RWPE2 (cell line): ENCODE measurements at places on chromosomes 6 and 20.

GRCh38 chr6:137836788-137837187 lies 30.3 kb upstream of the TNFAIP3 start:
- no peak for DNase-seq

- no peak for DNase-seq
Measured at GRCh38 chr20:45821947-45822346, 5.2 kb downstream of the TNNC2 start.

- no peak for DNase-seq
Measured at GRCh38 chr20:41044409-41045062, 15.9 kb downstream of the TOP1 start.

- DNase-seq: no peak
Measured at GRCh38 chr6:151284012-151284411, 44.2 kb downstream of the AKAP12 start.

GRCh38 chr6:44386364-44386928 lies 1.1 kb upstream of the CDC5L start:
- DNase-seq: no peak

DNA sequence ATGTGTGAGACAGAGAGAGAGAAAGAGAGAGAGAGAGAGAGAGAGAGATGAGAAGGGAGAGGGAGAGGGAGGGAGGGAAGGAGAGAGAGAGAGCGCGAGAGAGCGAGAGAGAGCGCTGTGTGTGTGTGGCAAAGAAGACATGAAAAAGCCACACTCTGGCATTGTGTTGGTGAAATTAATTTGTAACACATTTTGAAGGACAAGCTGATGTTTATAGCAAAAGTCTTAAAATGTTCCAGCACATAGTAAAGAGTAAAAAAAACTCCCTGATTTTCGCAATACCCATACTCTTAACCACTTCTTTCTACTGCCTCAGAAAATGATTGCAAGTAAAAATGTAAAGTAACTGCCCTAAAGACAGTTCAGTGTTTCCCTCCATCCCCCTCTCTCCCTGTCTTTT lies 56.7 kb downstream of the SLC22A1 start:
- no peak for DNase-seq

- DNase-seq: peak; percentile 45
Measured at GRCh38 chr20:57791178-57791962, 81.6 kb upstream of the PMEPA1 start.

DNA sequence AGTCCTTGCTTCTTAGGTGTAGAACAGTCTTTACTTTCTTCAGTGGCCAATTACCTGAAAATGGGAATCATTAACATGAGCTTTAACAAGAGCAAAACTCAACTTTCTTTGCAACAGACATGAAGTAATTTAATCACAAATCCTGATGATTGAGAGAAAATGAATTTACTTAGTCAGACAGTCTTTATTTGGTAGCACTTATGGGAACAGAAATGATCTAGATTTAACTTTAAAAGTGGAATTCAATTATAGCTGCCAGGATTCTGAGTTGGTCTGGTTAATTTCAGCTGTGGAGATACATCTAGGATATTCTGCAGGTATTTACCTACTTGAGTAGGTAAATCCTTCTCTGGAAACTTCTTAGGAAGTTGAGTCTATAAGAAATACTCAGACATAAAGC lies 444.3 kb upstream of the PLCB4 start:
- no peak for DNase-seq

DNA sequence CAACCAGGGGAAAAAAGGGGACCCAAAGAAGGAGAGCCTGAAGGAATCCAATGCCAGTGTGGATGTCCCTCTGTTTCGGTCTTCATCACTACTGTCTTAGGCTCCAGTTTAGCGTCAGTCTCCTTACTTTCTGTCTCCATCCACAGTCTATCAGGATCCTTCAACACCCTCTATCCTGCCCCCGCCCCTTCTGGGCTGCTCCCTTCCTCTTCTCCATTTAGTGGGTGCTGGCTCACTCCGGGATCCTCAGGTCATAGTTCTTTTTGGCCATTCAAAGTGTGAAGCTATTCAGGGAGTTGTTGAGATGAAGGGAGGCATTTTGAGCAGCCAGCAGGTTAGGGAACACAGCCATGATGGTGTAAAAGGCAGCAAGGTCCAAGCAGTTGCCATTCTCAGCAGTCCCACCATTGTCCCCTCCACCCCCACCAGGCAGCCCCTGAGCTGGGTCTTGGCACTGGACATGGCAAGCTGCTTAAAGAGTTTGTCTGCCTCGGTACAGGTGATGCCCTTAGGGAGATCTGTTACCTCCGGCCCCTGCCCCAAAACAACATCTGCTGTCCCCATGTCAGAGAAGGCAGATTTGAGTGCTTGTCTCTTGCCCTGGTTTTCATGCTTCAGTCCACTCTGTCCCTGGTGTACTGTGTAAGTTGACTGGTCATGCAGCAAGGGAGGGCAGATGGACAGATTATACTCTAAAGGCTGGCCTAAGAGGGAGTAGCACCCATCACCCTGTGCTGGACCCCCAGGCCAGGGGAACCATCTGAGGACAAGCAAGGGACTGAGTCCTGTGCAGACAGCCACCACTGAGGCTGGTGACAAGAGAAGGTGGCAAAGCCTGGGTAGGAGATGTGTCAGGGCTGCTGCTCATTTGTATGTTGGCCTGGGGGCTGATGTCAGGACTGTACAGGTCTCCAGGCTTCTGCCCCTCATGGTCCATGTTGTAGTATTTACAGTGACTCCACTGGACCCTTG lies 842.0 kb downstream of the HACE1 start:
- no peak for DNase-seq

DNA sequence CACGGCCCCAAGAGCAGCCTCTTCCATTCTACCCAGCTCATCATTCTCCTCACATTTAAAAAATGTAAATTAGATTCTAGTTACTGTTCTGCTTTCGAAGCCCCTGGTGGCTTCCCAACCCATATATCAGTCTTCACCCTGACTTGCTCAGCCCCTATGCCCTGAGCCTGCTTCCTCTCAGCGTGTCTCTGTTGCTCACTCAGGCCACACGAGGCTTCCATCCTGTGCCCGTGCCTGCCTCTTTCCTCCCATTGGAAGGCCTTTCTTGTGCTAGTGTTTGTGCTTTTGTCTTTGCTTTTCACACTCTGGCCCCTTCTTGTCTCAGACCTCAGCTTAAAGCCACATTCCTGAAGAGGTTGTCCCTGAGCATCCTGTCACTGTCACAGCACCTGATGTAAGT lies 78.1 kb downstream of the AFDN start:
- no peak for DNase-seq
